ENCODE measurements at places on chromosomes 12 and 14. TPM values are rescaled to one million over a fixed set of nuclear protein-coding genes. Genes with fewer than 3 reads are reported as not detected.

Gene PPFIA2
- not detected for total RNA-seq

Gene ATP6V1D
- 129 TPM for total RNA-seq

Gene WNT1
- total RNA-seq = not detected

Gene SOAT2
- not detected for total RNA-seq

- peak; percentile 36 for DNase-seq
These were observed 139.7 kb downstream of the SLCO1B3 start for GRCh38 chr12:20950248-20950647.

Gene C12orf54
- not detected for total RNA-seq

DNA sequence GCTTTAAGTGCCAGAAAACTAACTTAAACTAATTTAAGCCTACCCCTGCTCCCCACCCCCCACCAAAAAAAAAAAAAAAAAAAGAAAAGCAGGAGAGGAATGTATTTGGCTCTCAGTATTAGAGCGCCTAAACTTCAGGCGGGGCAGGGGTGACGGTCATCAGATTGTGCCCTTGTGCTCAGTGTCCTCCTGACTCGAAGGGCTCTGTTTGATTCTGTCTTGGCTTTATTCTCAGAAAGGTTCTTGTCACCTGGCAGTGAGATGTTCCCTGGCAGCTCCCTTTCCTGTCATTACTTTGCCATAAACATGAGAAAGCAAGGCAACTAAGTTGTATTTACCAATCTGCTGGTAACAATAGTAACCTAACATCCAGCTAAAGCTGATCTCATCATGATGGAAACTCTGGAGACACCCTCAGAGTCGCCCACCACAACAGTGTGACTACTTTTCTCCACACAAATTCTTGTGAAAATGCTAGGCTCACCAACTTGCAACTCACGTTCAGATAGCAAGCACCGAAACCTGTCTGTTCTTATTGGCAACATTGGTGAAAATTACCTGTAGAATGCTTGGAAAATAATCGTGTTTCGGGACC is 39.0 kb upstream of the WNK1 start:
- DNase-seq = peak; percentile 44

- DNase-seq = peak; percentile 83
These were observed 37.3 kb upstream of the ADGRD1 start for GRCh38 chr12:130916241-130916911.

GRCh38 chr14:78519863-78520262 is 349.7 kb downstream of the NRXN3 start:
- DNase-seq = peak; percentile 32

Gene ADCY4
- 0.38 TPM for total RNA-seq

DNA sequence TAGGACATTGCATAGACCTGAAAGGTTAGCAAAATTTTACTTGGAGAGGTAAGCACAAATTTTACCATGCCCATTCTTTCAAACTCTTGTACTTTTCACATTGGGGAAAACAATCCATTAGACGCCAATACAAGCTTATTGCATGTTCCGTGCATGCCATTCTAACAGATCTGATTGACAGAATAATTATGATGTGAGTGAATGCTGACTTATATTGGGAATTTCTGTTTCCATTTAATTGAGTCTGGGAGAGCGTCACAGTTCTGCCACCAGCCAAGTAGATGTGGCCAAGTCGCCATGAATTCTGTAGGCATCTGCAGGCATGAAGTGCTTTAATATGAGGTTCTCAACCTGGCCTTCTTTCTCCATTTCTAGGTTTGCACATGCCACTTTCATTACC is 1097.4 kb downstream of the VRK1 start:
- DNase-seq = no peak

Gene DAAM1
- total RNA-seq = 17.5 TPM

Gene RIPK3
- total RNA-seq = 2.2 TPM

DNA sequence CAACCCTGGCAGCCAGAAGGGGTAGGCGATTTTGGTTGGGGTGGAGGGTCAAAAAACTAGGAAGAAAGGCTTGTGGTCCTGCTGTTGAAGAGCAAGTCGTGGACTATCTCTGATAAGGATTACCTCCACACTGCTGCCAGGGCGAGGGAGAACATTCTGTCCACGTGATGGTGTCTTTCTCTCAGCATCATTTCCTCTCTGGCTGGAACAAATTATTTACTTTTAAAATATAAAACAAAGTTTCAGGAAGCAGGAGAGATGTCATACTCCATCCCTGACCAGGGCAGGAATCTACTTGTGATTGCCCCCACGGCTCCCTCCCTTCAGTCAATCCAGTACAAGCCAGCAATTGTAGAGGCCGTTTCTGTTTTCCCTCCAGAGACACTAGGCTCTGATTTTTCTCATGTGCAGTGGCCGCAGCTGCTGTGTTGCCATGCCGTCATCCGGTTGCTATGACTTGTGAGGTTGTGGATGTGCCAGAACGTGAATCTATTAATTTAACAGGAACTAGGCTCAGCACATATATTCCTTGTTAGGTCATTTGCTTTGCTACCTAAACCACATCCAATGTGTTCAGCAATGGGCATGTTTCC is 61.5 kb upstream of the PTGR2 start:
- peak; percentile 98 for DNase-seq

- DNase-seq = no peak
These were observed 111.8 kb upstream of the DIO2 start for GRCh38 chr14:80323038-80323665.

DNA sequence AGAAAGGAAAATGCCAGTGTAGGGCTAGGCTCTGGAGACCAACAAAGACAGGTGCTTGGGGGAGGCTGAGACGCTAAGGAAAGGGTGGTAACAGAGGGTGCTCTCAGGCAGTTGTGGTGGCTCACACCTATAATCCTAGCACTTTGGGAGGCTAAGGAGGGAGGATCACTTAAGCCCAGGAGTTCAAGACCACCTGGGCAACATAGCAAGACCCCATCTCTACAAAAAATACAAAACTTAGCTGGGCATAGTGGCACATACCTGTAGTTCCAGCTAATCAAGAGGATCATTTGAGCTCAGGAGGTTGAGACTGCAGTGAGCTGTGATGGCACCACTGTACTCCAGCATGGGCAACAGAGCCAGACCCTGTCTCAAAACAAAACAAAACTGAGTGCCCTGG is 12.4 kb downstream of the REM2 start:
- no peak for DNase-seq

GRCh38 chr14:74478996-74479635 is 14.0 kb downstream of the NPC2 start:
- DNase-seq = peak; percentile 56

Gene CLEC4A
- not detected for total RNA-seq

- DNase-seq = no peak
These were observed 44.6 kb downstream of the C14orf132 start for GRCh38 chr14:96083667-96084320.

Gene RPAP3
- 18.6 TPM for total RNA-seq

GRCh38 chr12:10448236-10448635 is 4.9 kb downstream of the KLRC1 start:
- no peak for DNase-seq

DNA sequence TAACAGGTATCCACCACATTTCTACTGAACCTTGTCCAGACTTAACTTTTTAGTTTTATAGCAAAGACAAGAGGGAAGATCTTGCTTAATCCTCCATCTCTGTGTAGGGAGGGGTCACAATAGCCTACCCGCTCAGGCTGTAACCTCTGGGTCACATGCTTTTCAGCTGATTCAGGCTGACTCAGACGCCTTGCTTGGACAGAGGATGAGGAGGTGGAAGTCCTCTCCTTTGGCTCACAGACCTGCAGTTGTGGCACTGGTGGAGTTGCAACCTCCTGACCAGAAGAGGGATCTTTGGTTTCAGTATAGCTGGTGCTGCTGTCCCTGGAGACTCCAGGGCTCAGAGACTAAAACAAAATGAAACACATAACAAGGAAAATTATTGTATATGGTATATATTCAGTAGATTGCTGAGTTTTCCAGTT is 16.2 kb downstream of the ACIN1 start:
- DNase-seq = peak; percentile 98

- DNase-seq = no peak
These were observed 8.1 kb upstream of the MSI1 start for GRCh38 chr12:120376934-120377572.

Gene PRKAG1
- total RNA-seq = 86.1 TPM

Gene TBX5
- 23.9 TPM for total RNA-seq

DNA sequence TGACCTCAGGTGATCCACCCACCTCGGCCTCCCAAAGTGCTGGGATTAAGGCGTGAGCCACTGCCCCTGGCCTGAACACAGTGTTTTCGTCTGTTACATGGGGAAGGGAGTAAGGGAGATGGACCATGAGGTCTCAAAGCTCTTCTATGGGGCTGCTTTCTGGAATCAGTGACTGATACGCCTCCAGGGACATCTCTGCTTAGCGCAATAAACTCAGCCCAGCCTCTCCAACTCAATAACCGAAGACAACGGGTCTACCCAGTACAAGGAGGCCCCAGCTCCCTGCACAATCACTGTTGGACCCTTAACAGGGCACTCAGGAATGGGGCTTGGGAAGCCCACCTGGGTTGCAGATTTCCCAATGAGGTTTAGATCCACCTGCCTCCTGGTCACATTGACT is 42.6 kb upstream of the CHGA start:
- DNase-seq = peak; percentile 11

GRCh38 chr12:57096748-57097553 is 8.0 kb downstream of the NAB2 start:
- no peak for DNase-seq

DNA sequence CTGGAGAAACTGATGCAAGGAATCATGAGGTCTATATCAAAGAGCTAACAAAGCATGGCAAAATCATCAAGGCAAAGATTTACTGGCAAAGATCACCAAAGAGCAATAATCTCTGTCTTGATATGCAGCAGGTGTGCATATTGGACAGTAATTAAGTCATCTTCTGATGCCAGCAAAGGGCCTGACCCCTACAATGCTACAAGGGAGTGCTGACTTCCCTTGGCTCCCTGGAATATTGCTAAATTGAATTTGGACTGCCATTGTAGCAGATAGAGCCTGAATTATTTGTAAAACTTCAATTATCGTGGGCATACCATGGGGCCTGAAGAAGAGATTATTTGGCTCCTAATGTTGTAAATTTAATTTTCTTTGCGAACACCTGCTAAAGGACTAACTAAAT is 307.9 kb upstream of the SYT1 start:
- no peak for DNase-seq

GRCh38 chr12:2300886-2301285 is 248.1 kb downstream of the CACNA1C start:
- no peak for DNase-seq

Gene OLR1
- total RNA-seq = 6.3 TPM

Gene HOXC10
- not detected for total RNA-seq

Gene RNF212B
- not detected for total RNA-seq

Gene RASSF8
- total RNA-seq = 80.1 TPM

Gene SMIM41
- total RNA-seq = not detected

DNA sequence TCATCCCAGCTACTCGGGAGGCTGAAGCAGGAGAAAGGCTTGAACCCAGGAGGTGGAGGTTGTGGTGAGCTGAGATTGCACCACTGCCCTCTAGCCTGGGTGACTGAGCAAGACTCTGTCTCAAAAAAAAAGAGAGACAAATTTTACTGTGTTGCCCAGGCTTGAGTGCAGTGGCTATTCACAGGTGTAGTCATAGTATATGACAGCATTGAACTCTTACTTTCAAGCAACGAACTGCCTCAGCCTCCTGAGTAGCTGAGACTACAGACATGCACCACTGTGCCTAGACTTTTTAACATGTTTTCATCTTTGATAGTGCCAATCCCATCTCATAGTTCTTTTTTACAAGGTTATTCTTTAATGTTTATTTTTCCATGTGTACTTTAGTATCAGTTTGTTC is 13.7 kb downstream of the ARID2 start:
- no peak for DNase-seq

- DNase-seq = no peak
These were observed 449.3 kb downstream of the MED13L start for GRCh38 chr12:115828168-115828567.

GRCh38 chr14:31380106-31380505 is 40.2 kb downstream of the HEATR5A start:
- DNase-seq = no peak

- peak; percentile 53 for DNase-seq
These were observed 272.6 kb downstream of the PRKD1 start for GRCh38 chr14:29654901-29655550.

DNA sequence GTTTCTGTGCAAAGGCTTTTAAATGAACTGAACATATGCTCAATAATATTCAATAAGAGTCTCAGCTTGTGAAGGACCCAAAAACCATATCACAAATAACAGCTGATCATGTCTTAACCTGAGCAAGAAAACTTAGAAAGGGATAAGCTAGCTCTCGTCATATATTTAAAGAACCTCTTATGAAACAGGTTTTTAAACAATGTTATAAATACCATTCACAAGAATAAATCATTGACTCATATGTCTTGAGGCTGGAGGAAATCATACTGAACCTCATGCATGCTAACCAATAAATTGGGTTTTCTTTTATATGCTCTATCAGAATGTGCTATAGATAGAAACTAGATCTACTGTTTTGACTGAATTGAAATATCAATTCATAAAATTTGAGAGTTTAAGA is 426.9 kb downstream of the NOVA1 start:
- no peak for DNase-seq

DNA sequence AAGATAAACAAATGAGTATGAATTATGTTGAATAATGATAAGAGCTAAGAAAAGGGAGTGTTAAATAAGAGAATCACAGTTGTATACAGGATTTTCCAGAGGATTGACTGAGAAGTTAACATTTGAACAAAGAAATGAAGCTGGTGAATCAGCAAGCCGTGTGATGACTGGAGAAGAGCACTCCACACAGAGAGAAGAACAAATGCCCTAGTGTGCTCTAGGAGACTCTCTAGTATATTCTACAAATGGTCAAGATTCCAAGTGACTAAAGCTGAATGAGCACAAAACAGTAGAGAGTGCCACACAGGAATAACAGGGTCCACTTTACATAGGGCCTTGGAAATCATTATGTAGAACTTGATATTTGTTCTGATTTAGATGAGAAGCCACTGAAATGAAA is 587.1 kb upstream of the ATXN7L3B start:
- DNase-seq = no peak

Gene ACVRL1
- 114 TPM for total RNA-seq

Gene RNASE12
- not detected for total RNA-seq

GRCh38 chr12:74539261-74539660 is 1.6 kb downstream of the ATXN7L3B start:
- peak; percentile 11 for DNase-seq

Gene ADCK1
- total RNA-seq = 6.6 TPM

Gene GPRC5D
- total RNA-seq = not detected

GRCh38 chr12:115257791-115258190 is 573.8 kb upstream of the TBX3 start:
- peak; percentile 70 for DNase-seq

Gene CCDC175
- not detected for total RNA-seq

Measured in GM23248 (cell line).